Stimulated activated CD8-positive, alpha-beta memory T cell treated with anti-CD3 and anti-CD28 coated beads, Interleukin-4, amount 100 ng/mL, for 1 hour (primary cell): ENCODE measurements at places on chromosomes 3 and 15.

DNA sequence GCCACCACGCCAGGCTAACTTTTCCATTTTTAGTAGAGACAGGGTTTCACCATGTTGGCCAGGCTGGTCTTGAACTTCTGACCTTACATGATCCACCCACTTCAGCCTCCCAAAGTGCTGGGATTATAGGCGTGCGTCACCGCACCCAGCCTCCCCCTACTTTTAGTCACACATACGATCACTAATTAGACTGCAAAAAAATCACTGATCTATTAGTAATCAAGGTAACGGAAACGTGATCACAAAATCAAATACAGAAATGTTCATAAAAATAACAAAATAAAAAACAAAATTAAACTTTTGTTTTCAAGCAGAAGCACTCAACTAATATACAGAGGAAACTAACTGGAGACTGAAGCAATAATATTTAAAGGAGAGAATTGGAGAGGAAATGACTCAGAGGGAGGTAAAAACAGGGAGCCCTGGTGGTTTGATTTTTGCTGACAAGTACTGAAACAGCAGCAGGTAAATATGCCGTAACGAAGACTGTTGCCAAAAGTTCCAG is 4.6 kb downstream of the WDR53 start:
- no peak for DNase-seq

DNA sequence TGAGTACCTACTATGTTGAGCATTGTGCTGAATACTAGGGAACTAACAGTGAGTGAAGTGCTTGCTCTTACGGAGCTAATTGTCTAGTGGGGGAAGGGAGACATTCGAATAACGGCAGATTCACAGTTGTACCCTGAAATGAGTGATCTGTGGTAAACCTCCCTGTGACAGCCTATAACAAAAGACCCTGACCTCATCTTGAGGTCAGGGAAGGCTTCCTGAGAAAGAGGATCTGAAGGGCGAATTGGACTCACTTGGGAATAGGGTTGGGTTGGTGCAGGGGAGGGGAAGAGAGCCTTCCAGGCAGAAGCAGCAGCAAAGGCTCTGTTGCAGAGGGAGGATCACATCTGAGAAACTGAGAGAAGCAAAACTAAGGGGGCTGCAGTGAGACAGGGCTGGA is 13.2 kb downstream of the HPS3 start:
- DNase-seq, result no peak

- DNase-seq, result no peak
Measured at GRCh38 chr15:69456208-69457166, 3.9 kb downstream of the RPLP1 start.

DNA sequence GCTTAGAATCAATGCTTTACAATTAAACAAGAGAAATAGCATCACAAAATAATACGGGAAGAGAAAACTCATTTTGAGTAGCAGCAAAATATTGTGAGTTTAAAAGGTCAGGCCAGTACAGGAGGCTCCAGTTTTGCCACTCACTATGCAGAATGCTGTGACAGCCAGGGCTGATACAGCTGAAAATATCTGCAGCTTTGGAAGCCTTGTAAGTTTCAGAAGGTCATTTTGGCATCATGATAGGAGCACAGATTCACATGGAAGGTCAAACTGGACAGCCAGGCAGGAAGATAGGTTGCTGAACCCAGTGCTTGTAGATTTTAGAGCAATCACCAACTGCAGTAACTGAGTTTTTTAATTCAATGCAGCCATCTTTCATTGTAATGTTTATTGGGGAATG is 14.1 kb downstream of the MBNL1 start:
- no peak for DNase-seq

DNA sequence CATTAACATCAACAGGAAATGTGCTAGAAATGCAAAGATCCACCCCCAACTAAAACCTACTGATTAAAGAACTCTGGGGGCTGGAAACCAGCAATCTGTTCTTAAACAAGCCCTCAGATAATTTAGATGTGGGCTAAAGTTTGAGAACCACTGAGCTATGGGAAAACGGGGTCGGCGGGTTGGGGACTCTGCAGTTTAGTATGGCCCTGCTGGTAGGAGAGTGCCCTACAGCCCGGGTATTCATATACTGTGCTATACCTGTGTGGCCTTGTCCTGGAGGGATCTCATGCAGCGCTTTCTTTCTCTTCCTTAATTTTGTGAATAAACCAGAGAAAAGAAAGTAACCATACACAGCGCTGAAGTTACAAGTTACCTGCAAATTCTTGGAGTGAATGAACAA is 189.7 kb upstream of the GBE1 start:
- DNase-seq, result no peak

DNA sequence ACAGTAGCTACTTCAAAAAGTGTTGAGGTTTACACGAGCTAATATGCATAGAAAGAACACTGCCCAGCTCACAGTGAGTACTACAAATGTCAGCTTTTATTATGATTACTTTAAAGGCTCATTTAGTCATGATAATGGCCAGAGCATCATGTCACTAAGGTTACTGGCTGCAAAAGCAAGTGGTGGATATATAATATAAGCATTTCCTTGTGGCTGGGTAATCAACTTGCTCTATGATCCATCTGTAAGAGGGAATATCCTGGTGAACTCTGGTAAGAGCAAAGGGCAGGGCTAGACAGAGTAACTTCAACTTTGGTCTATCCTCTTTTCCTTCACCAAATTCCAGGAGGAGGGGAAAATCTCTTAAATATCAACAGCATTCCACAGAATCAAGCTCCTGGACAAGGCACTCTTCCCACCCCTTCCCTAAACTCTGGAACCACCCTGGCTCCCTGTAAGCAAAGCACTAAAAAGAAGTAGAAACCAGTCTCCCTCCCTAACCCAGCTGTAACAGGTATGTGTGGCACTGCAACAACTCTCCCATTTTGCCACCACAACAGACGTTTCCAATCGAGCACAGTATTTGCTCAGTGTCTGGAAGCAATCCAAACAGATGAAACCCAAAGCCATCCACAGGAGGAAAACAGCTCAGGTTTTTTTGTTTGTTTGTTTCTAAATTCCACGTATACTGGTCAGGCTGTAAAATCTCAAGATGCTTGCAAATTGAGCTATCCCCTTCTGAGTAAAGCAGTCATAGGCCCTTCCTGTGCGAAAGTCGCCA is 13.4 kb downstream of the B4GALT4 start:
- no peak for DNase-seq

DNA sequence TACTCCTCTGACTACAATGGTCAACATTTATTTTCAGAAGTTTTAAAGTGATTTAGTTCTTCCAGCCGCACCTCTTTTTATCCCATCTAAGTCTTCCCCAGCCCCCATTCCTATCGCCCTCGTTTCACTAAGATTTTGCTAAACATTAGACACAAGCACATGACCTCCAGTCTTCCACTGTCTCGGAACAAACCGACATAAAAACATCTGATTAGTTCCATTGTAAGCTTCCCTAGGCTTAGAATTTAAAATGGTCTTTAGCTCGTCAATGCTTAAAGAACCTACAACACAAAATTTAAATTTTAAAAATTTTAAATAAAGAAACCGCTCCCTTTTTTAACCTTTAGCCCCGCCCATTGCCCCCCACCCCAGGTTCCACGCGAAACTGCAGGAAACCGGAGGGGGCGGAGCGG is 284 bp upstream of the TSC22D2 start:
- DNase-seq, result no peak

- DNase-seq, result no peak
Measured at GRCh38 chr15:23866832-23867231, 179.7 kb upstream of the NDN start.

DNA sequence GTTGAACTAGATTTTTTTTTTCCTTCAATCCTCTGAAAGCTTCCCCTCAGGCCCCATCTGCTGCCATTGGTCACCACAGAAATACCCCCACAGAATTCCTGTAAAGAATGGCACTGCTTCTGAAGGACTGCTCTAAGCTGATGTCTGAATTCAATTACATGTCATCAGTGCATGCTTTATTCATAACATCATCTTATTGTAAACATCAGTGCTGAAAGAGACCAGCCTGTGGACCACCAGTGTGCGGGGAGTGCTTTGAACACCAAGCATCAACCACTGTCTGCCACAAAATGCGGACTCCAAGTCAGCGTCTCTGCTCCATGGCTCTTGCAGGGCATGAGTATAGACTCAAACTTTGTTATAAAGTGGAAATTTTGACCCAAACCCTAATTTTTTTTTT is 11.6 kb downstream of the PHLDB2 start:
- no peak for DNase-seq

- DNase-seq, result no peak
Measured at GRCh38 chr3:197907196-197907595, 42.8 kb upstream of the RPL35A start.

DNA sequence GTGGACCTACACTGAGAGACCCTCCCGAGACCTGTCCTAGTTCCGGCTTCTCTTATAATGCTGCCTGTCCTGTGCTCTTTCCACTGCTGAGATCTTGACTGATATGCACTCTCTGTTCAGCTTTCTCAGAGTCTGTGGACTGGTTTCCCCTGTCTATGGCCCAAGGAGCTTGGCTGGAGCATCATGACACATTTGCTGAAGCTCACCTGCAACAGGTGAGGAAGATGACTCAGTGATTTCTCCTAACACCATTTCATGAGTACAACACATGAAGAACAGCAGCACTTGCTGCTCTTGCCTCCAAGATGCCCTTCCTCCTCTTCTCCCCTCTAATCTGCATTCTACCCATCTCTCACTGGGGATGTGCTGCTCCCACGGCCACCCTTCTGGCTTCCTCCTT is 92.1 kb downstream of the DUT start:
- no peak for DNase-seq

- DNase-seq, result no peak
Measured at GRCh38 chr3:31622636-31623288, 90.0 kb downstream of the STT3B start.

DNA sequence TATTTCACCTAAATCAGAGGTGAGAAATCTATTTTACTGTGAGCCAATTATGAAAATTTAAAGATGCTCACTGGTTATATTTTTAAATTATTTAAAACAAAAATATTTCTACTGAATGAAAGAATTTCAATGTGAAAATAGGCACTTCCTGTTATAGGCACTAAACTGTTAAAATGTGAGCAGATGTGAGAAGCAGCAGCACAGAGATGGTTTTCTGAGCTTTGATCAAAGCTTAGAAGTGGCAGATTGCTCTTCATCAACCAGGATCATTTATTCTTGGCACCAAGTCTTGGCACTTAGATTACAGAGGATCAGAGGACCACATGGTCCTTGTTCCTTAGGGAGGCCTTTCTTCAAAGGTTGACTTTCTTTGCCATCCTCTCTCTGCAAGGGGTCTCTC is 18.0 kb upstream of the TSC22D2 start:
- DNase-seq, result no peak

- no peak for DNase-seq
Measured at GRCh38 chr15:57705746-57706404, 639 bp upstream of the POLR2M start.

- no peak for DNase-seq
Measured at GRCh38 chr3:48567090-48567489, 3.5 kb upstream of the UCN2 start.

DNA sequence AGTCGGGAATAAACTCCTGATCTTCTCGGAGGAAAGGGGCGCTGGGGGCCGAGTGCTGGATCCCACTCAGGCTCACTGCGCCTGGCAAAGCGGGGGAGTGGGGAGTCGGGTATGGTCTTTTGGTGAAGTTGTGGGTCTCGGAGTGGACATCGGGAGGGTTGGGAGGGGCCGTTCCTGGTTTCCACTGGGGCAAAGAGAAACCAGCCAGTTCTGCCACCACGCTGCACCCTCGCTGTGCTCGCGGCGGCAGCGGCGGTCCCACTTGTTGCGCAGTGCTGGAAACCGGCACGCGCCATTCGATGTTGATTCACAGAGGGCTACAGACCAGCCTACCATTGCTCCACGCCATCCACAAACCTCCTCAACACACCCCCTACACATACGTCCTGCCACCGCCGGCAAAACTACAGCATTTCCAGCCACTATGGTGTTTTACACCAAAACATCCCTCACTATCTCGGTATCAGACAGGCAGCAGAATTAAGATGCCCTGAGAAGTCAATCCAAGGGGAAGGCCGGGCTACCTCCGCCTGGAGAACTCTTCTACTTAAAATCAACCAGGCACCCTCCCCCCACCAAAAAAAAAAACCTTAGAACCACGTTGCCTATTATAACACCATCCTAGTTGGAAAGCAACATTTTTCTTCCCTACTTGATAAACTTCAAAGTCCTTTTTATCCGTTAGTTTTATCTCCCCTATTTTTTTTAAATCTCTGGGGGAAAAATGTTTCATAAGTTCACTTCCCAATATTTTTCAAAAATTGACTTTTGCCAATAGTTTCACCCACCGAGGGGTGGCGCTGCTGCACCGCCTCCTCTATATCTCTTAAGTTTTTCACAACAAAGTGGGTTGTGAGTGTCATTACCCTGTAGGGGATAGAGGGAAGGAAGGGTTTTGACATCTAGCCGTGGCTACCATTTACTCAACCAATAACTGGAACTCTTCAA is 3.6 kb downstream of the BCL6 start:
- DNase-seq, result no peak

GRCh38 chr15:22227411-22228100 is 147.2 kb downstream of the OR4M2 start:
- DNase-seq, result no peak

- DNase-seq, result no peak
Measured at GRCh38 chr3:192299921-192300320, 427.4 kb downstream of the FGF12 start.

DNA sequence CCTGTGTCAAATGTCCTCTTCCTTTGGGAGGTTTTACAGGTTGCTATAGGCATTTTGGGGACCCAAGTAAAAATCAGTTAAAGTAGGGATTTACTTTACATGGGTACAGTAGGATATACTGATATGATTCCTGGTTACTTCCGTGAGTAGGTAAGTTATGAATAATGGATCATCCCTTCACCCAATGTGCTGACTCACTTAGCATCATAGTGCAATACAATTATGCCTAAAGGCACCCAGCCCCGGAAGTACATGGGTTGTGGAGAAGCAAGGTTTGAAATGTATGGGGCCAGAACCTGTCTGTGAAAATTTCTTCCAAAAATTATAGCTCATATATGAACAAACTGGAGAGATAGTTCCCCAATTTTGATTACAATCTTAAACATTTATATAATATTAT is 64.0 kb downstream of the GLB1 start:
- no peak for DNase-seq

DNA sequence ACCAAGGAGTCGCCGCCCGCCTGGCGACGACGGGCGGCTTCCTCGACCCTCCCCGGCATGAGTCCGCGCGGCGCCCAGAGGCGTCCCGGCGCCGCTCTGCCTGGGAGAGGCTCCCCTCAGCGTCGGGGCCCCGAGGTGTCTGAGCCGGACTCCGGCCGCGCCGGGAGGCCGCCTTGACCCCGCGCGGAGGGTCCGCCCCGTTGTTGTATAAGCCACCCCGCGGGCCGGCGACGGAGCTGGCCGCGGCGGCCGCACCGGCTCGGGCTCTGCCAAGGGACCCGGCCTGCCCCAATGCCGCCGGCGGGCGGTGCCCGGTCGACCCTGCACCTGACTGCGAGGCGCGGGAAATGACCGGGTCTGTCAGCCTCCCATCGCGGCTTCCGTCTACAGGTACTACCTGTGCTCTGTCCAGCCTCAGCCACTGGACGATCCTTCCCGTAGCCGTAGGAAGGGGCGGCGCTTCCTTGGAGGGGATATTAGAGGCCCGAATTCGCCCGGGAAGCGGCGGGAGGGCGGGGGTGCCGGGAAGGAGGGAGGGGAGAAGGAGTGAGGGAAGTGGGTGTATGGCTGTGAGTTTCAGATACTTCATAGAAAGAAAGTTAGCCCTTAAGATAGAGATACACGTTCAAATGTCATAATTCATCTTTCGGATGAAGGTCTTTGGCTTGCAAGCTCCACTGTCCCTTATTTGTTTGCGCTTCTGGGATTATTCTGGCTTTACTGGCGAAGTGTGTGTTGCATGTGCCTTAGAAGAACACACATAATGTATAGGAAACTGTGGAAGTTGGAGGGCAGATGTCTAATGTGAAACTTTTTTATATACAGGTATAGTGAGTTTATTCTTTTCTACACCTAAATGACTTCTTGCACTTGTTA is 620 bp downstream of the ABHD5 start:
- peak; percentile 1 for DNase-seq
